Right ventricle myocardium superior (tissue), 1 donor: ENCODE measurements at places on chromosomes 3 and 15. TPM values are rescaled to one million over a fixed set of nuclear protein-coding genes. Genes with fewer than 3 reads are reported as not detected.

POLQ gene
- total RNA-seq = 0.43 TPM

FHIT gene
- 21.5 TPM for total RNA-seq

COL6A5 gene
- not detected for total RNA-seq

GLDN gene
- 9.1 TPM for total RNA-seq

WNT7A gene
- total RNA-seq = not detected

SH2D7 gene
- not detected for total RNA-seq

CHRD gene
- total RNA-seq = 7.8 TPM

CCNL1 gene
- 20.2 TPM for total RNA-seq

TLR9 gene
- total RNA-seq = 0.32 TPM

CAMK2N2 gene
- total RNA-seq = not detected

GYG1 gene
- 171 TPM for total RNA-seq

C3orf80 gene
- total RNA-seq = not detected
